ENCODE measurements at places on chromosomes 5 and 9.

- DNase-seq: no peak
Measured at GRCh38 chr9:92423612-92424011, 659 bp downstream of the OMD start.

GRCh38 chr5:112635276-112635675 is 102.4 kb upstream of the APC start:
- no peak for DNase-seq

DNA sequence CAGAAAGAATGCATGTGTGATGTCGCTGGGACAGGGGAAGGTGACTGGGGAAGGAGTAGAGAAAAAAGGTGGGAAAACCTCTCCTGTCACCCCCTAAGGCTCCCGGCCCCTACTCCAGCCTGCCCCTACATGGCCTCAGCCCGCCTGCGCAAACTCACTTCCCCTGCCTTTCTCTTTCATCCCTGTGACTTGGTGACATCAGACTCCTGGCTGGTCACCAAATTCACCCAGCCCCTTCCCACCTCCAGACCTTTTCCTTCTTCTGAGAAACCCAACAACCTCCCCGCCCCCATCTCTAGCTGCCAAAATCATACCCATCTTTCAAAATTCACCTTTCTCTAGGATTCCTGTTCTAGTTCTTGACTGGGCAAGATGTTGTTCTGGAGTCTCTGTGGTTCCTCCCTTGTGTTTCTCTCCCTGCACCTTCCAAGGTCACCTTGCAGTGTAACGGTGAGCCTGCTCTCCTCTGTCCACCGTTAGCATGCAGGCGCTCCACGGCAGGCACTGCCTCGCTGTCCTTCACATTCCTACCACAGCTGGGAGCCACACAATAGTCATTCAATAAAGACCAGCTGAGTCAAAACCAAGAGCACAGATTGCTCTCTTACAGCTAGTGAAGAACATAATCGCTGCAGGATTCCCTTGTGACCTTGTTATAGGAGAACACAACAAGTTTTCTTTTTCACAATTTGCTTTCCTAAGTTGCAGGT is 134.5 kb downstream of the FANCC start:
- DNase-seq: no peak

- no peak for DNase-seq
Measured at GRCh38 chr5:34580983-34581382, 75.1 kb upstream of the RAI14 start.

DNA sequence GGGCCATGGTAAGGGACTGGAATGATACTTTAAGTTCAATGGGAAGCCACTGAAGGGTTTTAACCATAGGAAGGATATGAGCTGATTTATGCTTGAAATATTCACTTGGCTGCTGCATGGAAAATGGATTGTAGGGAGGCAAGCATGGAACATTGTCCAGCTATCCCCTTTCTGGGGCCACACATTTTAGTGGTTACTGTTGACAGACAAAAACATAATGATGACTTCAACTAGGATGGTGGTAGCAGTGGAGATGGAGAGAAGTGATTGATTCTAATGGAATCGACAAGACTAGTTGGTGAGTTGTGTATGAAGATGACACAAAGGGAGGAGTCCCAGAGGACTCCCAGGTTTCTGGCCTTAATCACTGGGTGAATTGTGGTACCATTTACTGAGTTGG is 6.2 kb upstream of the FCHSD1 start:
- no peak for DNase-seq

GRCh38 chr9:116208417-116209232 is 55.0 kb downstream of the PAPPA start:
- no peak for DNase-seq

DNA sequence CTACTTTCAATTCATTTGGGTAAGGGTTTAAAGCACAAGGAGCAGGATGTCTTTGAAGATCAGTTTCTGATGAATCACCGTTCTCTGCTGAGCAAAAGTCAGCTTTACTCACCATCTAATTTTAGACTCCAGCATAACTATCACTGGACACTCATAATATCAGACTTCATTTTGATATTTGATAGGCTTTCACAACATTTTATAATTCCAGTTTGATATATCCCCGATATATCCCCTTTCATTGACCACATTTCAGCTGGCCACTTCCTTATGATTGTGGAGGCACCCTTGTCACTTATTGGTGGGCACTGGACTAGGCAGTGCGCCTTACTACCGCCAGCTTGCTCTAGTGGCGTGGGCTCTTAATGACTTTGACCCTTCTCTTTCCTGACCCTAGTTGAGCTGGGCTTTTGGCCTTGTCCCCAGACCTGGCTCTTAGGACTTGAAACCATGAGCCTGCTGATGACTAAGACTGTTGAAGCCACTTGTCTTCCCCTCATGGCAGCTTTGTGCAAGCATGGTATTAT is 46.8 kb downstream of the CYSTM1 start:
- no peak for DNase-seq

- DNase-seq: no peak
Measured at GRCh38 chr5:169280696-169281095, 20.2 kb downstream of the SLIT3 start.

DNA sequence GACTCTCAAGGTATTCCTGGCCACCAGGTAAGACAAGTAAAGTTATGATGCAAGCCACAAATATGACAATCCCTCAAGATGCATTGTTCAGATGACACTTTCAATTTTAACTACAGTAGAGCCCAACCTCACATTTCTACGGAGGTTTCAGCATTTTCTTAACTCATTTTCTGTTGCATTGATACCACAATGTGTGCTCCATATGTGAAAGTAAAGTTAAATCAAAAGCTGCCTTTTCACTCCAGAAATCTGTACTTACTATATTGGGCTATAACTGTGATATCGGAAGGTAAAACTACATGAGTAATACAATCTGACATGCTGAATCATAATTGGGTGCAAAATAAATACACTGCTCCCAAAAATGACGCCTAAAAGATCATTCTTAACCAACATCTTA is 333.6 kb upstream of the MEF2C start:
- no peak for DNase-seq

DNA sequence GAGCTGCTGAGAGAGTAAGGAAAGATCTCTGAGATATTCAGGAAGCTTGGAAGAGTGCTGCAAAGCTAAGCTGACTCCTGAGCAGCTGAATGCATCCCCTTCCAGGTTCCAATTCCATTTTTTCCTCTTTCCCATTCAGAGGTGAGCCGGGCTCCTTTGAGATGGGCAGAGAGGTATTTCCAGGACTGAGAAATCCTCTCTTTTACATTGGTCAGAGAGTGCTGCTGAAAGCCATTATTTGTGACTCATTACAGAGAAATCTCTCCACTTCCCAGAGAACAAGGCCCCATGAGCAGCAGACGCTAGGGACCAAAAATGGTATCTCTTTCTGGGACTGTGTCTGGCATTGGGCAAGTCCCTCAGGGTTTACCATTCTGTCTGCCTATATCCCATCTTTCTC is 3.7 kb downstream of the MCTP1 start:
- DNase-seq: no peak

- DNase-seq: peak; percentile 21
Measured at GRCh38 chr5:43305948-43306565, 7.2 kb downstream of the HMGCS1 start.

- DNase-seq: no peak
Measured at GRCh38 chr5:143968071-143968878, 156.3 kb downstream of the HMHB1 start.

DNA sequence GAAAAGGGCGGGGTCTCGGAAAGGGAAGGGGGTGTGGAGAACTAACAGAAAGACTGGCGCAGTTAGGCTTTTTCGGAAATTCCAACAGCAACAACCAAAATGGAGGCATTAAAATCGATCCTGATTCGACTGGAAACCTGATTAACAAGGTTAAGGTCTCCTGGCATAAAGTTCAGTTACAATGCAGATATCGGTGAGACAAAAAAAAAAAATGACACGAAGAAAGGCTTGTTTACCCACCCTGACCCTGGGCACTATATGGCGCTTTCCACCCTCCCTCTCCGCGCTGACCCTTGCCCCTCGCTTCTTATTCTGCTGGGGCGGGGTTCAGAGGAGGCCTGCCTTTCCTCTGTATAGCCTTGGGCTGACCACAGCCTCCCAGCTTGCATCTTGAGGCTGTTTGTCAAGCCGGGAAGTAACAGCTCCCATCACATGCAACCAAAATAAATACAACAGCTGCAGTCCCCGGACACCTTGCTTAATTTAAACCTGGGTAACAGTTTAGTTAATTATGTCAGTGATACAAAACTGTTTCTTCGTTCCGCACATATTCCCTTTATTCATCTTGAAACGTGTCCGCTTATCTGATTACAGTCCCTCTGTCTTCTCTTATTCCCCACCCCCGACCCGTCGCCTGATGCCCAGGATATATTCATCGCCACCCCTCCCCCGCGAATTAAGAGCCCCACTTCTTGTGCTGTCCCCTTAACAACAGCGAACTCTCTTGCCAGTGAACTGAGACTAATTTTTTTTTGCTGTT is 795 bp upstream of the PJA2 start:
- DNase-seq: peak; percentile 14

- DNase-seq: no peak
Measured at GRCh38 chr5:54362434-54362833, 52.1 kb upstream of the ARL15 start.

GRCh38 chr9:128643519-128644300 is 12.9 kb downstream of the DYNC2I2 start:
- DNase-seq: peak; percentile 68

GRCh38 chr5:81768935-81769452 is 18.1 kb upstream of the SSBP2 start:
- DNase-seq: no peak

GRCh38 chr9:91436841-91437240 is 13.2 kb upstream of the NFIL3 start:
- DNase-seq: no peak

GRCh38 chr5:113864437-113864836 is 350.9 kb downstream of the YTHDC2 start:
- DNase-seq: no peak

GRCh38 chr5:6632324-6632887 is 438 bp downstream of the NSUN2 start:
- DNase-seq: no peak

GRCh38 chr9:89428901-89429890 is 68.7 kb downstream of the SEMA4D start:
- DNase-seq: peak; percentile 73

- peak; percentile 44 for DNase-seq
Measured at GRCh38 chr5:132457371-132458225, 33.0 kb downstream of the IRF1 start.

- no peak for DNase-seq
Measured at GRCh38 chr5:80933036-80933435, 27.1 kb upstream of the RASGRF2 start.

- DNase-seq: no peak
Measured at GRCh38 chr5:98217138-98217537, 556.3 kb upstream of the RGMB start.

DNA sequence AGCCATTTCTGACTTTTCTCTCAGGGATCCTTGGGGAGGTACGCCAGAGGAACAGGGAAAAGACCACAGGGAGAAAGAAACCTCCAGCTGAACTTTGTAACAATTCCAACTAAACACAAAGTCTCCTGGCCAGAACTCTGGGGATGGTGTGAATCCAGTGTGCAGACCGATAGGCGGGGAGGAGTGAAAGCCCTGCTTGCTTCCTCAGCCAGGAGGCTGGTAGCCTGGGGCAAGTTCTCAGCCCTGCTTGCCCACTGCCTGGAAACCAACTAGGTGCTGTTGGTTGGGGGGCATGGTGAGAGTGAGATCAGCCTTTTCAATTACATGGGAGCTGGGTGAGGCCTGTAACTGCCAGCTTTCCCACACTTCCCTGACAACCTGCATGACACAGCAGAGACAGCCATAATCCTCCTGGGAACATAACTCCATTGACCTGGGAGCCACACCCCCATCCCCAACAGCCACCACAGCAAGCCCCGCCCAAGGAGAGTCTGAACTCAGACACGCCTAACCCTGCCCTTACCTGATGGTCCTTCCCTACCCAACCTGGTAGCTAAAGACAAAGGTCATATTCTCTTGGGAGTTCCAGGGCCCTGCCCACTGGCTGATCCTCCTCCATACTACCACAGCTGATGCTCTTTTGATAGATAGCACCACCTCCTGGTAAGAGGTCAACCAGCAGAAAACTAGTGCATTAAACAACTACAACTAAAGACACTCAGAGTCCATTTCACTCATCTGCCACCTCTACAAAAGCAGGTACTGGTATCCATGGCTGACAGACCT is 100.1 kb upstream of the TNFAIP8 start:
- peak; percentile 27 for DNase-seq
